ENCODE measurements at places on chromosomes 5 and 9. TPM values are rescaled to one million over a fixed set of nuclear protein-coding genes. Genes with fewer than 3 reads are reported as not detected.

GRCh38 chr5:15513431-15513830 lies 13.5 kb downstream of the FBXL7 start:
- DNase-seq, result no peak

GRCh38 chr5:337563-338130 lies 16.1 kb downstream of the AHRR start:
- no peak for DNase-seq

- no peak for DNase-seq
These were observed 10.5 kb upstream of the FRMPD1 start for GRCh38 chr9:37640246-37640645.

The MCIDAS gene
- not detected for polyA plus RNA-seq

The BTNL8 gene
- polyA plus RNA-seq, result not detected

Data from naive thymus-derived CD4-positive, alpha-beta T cell (primary cell).